Fibroblast of skin of back (primary cell): ENCODE measurements at places on chromosomes 3 and 15.
A peak's percentile ranks its signal among the peaks of the same experiment; 100 is the strongest.

DNA sequence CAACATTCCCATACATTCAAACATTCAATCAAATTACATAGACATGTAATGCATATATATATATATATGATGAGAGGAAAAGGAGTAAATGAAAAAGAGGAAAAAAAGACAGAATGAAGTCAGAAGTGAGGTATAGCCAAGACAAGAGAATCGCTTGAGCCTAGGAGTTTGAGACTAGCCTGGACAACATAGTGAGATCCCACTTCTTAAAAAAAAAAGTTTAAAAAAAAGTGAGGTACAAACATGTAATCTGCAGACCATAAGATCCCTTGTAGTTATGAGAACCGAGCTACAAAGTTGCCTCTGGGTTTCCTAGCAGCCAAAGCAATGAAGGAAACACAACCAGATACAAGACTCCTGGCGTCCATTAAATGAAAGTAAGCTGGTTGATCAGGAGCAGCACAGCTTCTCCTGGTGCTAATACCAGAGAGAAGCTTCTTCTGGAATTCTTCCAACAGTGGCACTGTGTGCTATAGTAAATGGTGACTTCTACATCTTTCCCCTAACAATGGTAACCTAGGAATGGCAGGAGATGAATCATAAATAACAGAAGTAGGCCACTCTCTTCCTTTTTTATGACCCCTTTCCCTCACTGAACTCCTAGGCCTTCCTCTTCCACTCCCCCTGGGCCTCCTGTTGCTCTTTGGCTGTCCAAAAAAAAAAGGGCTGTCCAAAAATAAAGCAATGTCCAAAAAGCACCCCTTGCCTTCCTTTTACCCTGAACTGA lies 3.5 kb downstream of the KCNMB3 start:
- DNase-seq, result no peak

GRCh38 chr3:39276746-39277145 lies 3.1 kb downstream of the CX3CR1 start:
- DNase-seq, result no peak

DNA sequence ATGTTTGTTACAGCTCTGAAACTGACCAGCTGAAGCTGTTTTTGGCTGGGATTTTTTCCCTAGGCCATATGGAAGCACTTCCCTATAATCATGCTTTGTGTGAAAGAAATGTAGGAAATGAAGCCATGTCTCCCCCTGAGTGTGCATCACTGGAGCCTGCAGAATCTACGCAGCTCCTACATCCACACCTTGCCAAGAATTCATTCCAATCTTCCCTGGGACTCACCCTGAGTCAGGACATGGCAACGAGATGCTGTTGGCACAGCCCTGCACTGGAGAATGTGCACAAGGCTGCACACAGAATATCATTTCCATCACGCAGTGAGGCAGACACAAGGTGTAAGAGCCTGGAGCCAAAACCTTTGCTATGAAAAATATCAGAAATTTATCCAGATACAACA lies 189.5 kb downstream of the ADAMTSL3 start:
- no peak for DNase-seq

DNA sequence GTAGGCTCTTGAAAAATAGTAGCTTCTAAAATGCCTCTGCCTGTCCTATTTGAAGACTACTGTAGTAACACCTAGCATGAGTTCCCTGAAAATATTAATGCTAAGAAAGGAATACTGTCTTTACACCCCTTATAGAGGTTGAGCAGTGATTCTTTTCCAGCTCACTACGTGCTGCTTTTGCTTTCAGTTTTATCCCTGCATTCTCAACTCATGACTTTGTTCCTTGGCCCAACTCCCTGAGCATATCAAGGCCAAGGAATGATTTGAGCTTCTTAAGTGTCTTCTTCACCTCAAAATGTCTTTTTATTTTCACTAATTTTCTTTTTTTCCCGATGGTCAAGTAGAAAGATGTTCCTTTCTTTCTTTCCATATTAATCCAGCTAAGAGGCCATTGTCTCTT lies 16.5 kb upstream of the P2RY13 start:
- DNase-seq, result peak; percentile 52

GRCh38 chr15:90607361-90607760 lies 77.6 kb downstream of the CRTC3 start:
- DNase-seq, result no peak

DNA sequence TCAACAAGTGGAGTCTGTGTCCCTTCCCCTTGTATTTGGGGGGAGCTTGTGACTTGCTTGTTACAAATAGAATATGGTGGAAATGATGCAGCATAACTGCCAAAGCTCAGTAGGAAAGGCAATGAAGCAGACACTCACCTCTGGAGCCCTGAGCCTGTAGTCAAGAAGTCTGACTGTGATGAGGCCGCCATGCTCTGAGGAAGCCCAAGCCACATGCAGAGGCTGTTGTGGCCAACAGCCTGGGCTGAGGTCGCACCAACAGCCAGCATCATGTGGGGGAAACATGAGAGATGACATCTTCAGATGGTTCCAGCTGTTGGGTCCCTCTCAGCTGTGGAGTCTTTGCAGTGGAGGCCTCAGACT lies 161.4 kb downstream of the CHSY1 start:
- no peak for DNase-seq

- no peak for DNase-seq
Observed at GRCh38 chr15:51443282-51443914, 101.9 kb downstream of the GLDN start.

DNA sequence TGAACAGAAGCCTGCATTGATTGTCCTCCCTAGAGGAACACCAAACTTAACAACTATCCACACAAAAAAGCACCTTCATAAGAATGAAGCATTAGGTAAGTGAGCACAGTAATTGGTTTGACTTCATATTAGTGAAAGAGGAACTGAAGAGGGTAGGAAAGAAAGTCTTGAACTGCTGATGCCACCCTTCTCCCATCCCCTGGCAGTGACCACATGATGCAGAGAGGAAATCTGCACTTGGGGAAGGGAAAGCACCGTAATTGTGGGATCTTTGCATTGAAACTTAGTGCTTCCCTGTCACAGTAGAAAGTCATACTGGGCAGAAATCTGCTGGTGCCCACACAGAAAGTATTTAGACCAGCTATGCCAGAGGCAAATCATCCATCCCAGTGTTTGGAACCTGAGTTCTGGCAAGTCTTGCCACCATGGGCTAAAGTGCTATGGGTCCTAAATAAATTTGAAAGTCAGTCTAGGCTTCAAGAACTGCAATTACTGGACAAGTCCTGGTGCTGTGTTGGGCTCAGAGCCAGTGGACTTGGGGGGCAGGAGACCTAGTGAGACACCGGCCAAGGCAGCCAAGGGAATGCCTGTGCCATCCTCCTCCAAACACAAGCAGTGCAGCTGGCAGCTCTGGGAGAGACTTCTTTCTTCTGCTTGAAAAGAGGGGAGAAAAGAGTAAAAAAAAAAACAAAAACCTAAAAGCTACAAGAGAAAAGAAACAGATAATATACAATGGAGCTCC lies 63.6 kb downstream of the SLC15A2 start:
- DNase-seq, result no peak

DNA sequence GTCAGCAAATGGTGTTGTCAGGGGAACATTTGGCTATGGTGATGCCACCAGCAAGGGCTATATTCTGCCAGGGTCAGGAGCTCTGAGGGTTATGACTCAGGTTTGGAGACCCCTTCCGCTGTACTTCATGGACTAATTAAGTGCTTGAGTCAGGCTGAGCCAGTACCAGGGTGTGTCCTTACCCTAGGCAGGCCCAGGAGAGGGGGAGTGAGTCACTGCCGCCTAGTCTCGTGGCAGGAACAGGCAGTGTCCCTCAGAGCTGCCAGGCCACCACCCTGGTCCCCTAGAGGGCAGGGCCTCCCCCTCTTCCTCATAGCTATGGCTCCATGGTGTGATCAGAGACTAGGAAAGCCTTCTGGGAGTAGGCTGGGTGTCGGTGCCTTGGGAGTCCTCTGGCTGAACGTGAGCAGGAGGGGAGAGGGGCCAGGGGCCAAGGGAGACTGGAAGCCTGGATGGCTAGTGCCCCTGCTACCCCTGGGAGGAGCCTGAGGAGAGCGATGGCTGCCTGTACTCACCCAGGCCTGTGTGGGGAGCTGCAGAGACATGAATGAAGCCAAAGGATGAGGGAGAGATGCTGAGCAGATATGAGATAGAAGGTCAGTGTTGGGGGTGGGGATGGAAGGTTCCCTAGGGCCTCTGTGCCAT lies 10.6 kb downstream of the MAPKAPK3 start:
- peak; percentile 91 for DNase-seq

GRCh38 chr15:78104119-78104479 lies 11.7 kb downstream of the SH2D7 start:
- DNase-seq, result no peak

DNA sequence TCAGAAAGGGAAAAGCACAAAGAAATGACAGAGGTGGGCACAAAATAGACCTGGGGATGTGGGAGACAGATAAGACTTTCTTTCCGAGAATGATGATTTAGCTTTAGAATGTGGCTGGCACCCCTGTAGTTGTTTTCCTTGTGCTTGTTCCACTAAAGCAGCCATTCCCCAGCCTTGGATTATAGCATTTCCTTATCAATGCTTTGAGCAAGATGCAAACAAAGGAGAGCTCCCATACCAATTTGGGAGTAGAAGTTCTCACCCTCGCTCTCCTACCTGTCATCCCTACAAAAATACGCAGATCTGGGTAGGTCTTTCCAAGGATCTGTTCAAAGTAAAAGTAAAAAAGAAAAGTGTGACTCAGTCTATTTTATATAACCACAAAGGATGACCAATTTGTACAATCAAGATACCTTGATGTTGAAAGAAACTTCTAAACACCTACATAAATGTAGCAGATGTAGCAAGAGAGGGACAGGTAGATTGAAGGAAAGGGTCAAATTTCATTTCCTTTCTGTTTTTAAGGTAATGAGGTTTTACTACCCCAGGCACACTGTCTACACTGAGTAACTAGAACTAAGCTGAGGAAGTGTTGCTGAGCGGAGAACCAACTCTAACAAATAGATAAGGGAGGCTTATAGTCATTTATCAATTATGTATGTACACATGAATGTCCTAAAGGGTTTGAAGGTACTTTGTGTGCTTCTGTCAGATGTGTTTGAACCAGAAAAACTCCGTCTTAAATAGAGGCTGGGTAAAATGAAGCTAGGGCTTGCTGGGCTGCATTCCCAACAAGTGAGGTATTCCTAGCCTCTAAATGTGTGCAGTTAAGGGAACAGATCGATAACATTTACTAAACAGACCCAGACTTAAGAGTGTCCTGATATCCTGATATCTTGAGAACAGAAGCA lies 91.1 kb upstream of the LRRN1 start:
- DNase-seq, result no peak

DNA sequence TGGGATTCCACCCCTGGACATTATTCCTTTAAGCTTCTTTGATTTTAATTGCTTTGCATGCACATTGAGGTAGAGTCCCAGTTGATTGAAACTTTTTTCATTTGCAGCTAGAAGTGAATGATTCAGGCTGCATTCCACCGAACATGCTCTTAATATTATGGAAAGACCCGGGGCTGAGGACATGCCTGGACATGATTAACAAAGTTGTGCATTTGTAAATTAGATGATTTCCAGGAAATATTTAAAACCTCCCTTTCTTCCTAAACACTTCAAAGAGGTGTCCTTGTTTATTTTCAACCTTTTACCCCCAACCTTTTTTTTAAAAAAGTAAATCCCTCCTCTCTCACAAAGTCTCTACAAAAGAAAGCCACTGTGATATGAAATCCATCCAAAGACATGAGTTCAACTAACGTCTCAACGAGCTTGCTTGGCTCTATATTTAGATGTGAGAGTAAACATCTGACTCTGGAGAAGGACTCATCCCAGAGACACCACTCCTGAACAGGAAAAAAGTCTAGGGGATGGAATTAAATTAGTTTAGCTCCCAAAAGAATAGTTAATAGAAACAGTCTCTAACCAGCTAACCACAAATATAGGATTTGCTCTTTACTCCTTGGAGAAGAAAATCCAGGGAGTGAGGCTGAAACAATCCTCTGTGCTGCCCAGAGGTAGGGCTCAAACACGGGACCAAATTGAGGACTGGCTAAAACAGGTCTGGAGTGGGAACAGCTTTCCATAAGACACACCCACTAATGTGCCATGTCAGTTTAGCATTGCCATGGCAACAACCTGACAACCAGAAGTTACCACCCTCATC lies 83.1 kb downstream of the XXYLT1 start:
- peak; percentile 60 for DNase-seq

GRCh38 chr3:66629150-66629981 lies 128.5 kb upstream of the LRIG1 start:
- peak; percentile 7 for DNase-seq

- DNase-seq, result no peak
Observed at GRCh38 chr3:124064050-124064449, 72.1 kb upstream of the ROPN1 start.

DNA sequence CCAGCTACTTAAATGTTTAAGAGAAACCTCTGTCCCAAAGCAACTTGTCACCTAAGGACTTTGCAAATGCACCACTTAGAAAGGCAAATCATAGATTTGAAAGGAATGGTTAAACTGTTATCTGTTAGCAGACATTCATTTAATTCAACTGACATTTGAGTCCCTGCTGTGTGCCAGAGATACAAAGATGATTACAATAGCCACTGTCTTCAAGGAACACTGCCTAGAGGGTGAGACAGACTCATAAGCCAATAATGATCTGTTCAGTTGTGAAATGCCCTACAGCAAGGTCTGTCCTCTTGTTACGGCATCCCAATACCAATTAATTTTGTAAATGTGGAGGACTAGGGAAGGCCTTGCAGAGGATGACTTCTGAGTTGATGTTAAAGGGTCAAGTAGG lies 113.1 kb downstream of the ATG7 start:
- DNase-seq, result no peak

DNA sequence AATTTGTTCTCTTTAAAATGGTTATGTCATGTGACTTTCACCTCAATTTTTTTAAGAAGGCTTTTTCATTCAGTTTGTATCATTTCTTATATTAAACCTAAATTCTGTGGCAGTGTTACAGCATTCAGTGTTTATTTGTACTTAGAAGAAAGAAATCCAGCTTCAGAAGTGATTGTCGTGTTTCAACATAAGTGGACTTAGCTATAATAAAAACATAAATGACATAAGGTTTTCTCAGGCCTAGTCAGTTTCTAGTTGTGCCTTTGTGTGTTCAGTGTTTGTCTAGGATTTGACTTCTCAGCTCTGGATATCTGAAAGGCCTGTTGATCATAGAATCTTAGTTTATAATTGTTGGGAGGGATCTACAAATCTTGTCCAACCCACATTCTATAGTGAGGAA lies 80.5 kb downstream of the STT3B start:
- DNase-seq, result no peak

- DNase-seq, result no peak
Observed at GRCh38 chr15:63244976-63245645, 32.3 kb upstream of the APH1B start.

DNA sequence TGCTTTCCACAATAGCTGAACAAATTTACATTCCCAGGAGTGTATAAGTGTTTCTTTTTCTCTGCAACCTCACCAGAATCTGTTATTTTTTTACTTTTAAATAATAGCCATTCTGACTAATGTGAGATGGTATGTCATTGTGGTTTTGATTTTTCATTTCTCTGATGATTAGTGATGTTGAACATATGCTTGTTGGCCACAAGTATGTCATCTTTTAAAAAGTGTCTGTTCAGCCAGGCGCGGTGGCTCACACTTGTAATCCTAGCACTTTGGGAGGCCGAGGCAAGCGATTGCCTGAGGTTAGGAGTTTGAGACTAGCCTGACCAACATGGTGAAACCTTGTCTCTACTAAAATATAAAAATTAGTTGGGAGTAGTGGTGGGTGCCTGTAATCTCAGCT lies 619.3 kb downstream of the SI start:
- peak; percentile 95 for DNase-seq

- DNase-seq, result no peak
Observed at GRCh38 chr3:119627461-119627860, 29.8 kb downstream of the PLA1A start.
